Liver (tissue), 10 donors: ENCODE measurements at places on chromosomes 7 and 10.

DNA sequence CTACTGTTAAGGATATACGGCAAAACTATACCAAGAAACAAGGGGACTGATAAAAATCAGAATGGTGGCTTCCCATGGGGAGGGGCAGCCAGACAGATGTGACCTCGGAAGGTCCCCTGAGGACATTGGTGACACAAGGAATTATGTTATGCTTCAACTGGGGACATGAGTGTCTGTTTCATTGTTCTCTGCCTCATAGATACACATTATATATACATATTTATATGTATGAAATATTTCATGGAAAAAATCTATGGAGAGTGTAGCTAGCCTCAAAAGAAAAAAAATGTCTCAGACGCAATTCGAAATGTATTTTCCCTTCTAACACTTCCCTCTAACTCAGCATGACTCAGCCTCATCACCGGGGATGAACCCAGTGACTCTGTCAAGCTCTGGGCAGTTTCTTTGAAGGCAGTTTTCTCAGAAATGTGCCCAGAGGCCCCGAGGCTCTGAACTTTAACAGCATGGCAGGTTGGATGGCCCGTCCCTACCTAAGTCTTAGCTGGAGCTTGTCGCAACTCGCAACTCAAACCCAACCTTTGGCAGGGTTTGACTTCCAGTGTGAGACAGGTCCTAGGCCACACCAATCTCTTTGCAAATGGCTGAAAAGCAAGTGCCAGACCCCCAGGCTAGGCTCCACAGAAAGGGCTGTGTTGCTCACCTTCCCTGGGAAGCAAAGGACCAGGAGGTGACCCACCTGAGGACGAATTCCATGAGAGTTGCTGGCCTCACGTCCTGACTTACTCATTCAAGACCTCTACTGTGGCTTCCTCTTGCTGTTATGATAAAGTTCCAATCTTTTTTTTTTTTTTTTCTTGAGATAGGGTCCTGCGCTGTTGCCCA, 86.9 kb downstream of the CARD11 start:
- no peak for DNase-seq
- no peak overlapping the region for H3K27ac ChIP-seq
- H3K36me3 ChIP-seq: no peaks in the 10 kb centered on the region
- no peak overlapping the region for H3K4me3 ChIP-seq
- no peaks in the 10 kb centered on the region for H3K27me3 ChIP-seq
- H3K4me1 ChIP-seq: no peaks in the 10 kb centered on the region

DNA sequence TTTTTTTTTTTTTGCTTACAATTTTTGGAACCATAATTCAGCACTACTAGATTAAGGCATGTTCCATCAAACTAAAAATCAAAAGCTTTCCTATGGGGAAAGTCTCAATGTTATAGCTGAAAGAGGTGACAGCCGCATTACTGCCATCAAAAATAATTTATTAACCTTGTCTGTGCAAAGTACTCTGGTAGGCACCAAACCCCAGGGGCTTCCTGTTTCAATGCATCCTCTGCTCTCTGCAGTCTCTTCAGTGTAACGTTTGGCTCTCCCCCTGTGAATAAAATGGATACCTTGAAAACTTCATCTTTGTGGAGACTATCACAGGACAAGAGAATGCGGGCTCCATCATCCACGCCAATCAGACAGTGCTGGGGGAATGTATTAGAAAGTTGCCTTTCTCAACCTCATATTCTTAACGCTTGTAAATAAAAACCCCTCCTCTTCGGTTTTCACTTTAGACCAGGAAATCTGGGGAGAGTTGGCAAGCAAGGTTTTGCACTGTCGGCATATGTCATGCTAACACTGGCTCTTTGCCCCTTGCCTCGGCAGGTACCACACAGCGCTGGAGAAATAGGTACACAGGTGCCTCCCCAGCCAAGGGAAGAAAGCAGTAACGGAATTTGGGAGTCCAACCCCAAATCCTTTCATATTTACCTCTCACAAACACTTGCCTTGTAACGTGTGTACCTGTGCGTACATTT, 1.6 kb upstream of the NRG3 start:
- H3K36me3 ChIP-seq: no peaks in the 10 kb centered on the region
- H3K27me3 ChIP-seq: peaks cover 13% of the 10 kb centered on the region
- DNase-seq: no peak
- H3K4me1 ChIP-seq: peaks cover 7% of the 10 kb centered on the region
- no peak overlapping the region for H3K4me3 ChIP-seq
- H3K27ac ChIP-seq: no peak overlapping the region

GRCh38 chr10:9814285-9814864, 1203.3 kb upstream of the CELF2 start:
- no peak overlapping the region for H3K4me3 ChIP-seq
- no peaks in the 10 kb centered on the region for H3K27me3 ChIP-seq
- H3K4me1 ChIP-seq: no peaks in the 10 kb centered on the region
- H3K36me3 ChIP-seq: no peaks in the 10 kb centered on the region

- H3K27me3 ChIP-seq: no peaks in the 10 kb centered on the region
- DNase-seq: no peak
- H3K36me3 ChIP-seq: no peaks in the 10 kb centered on the region
- H3K4me1 ChIP-seq: no peaks in the 10 kb centered on the region
These were observed 596.4 kb upstream of the GHITM start for GRCh38 chr10:83542774-83543411.
